ENCODE measurements at places on chromosomes 7 and 10.

GRCh38 chr10:59068581-59069191 lies 107.8 kb upstream of the PHYHIPL start:
- no peak for DNase-seq

DNA sequence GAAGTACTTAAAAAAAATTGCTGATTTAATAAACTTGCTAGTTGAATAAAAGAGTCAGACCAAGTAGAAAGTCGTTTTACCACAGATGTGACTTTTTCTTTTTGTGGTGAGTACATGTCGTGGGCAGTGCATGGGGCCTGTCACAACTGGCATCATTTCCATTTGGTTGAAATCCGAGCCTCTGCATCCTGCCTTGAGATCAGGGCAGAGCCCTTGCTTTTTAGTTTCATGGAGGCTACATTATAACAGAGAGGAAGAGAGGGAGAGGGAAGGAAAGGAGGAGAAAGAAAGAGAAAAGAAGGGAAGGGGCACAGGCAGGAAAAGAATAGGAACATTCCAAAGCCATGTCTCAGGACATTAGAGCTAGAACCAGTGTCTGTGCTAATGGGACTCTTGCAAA lies 20.4 kb upstream of the INSYN2A start:
- DNase-seq, result no peak

DNA sequence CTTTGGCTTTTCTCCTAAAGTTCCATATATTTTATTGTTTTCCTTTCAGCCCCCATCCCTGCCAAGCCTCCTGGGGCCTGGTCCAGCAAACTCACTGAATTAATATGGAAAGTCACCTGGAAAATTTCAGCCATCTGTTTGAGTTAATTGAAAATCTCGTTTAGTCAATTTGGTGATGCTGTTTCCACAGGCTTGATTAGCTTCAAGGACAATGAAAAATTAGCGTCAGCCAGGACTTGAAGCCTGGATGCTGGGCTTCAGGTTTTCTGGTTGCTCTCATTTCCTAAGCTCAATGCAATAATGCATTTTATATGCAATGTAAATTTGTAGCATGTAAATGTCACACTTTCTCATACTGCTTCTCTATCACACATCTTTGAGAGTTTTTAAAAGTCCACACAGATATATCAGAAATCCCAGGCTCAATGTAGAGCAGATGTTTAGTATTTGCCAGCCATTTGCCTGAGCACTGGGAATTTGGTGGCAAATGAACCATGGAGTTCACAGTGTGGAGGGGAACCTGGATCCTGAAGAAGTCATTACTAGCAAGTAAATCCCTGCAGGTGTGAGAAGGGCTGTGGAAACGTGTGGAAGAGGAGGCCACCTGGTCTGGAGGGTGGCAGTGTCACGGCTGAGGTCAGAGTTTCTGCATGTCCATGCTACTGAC lies 228.5 kb downstream of the PAXIP1 start:
- DNase-seq, result peak; percentile 24

GRCh38 chr10:132115732-132116131 lies 50.0 kb downstream of the JAKMIP3 start:
- peak; percentile 55 for DNase-seq

GRCh38 chr7:2986561-2986960 lies 57.1 kb downstream of the CARD11 start:
- DNase-seq, result no peak

DNA sequence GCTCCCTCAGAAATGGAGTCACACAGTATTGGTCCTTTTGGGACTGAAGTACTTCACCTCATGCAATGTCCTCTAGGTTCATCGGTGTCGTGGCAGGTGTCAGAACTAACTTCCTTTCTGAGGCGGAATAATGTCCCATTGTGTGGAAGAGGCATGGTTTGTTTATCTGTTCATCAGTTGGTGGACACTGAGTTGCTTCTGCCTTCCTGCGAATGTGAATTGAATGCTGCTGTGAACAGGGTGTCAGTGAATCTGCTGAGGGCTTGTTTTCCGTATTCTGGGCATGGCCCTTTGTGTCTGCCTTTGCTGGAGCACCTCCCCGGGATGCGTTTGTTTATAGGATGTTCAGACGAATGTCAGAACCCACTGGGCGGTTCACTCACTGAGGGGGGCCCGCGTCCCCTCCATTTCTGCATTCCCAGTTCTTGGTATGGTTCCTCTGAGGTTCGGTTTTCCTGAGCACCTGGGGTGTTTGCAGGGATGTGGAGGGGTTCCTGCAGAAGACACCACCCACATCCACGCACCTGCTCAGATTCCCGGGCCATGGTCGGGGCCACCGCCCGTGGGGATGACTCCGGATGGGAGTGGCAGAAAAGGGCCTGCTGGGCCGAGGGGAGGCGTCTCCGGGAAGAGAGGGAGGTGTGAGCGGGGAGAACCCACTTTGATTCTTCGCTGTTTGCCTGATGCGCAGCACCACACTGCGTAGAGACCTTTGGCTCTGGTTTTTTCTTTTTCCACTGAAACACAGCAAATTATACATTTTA lies 33.1 kb downstream of the CHST12 start:
- DNase-seq, result no peak

Data from eye (tissue), 1 donor.